ENCODE measurements at places on chromosomes 6 and 20.

DNA sequence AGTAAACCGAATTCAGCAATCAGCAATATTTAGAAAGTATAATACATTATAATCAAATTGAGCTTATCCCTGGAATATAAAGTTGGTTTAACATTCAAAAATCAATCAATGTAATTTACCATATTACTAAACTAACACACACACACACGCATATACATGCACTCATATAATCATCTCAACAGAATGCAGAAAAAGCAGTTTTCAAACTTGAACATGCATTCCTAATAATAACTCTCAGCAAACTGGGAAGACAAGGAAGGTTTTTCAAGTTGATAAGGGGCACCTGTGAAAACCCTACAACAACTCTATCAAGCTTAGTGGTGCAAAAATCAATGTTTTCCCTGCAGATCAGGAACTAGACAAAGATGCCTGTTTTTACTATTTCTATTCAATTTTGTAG is 4.7 kb downstream of the SIRPB2 start:
- no peak for DNase-seq

GRCh38 chr20:1001116-1001515 is 995 bp downstream of the RSPO4 start:
- DNase-seq, result no peak

DNA sequence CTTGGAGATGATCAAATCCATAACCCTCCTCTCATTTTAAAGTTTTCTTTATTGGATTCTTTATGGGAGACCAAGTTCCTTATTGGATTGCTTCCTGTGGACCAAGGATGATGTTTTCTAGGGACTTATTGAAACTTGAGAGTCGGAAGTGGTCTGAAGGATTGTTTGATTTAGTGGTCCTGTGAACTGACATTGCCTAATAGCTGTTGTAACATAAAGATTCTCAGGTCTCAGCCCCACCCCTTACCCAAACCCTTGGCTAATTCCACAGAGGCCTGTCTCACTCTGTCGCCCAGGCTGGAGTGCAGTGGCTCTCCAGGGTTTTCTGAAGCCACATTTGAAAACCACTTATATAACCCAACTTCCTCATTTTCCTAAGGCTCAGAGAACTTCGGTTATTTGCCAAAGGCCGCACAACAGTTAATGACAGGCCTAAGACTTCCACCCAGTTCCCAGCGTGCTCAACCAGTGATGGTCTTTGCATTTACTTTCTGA is 77.0 kb downstream of the ATXN1 start:
- no peak for DNase-seq

GRCh38 chr6:113809826-113810225 is 47.3 kb upstream of the MARCKS start:
- no peak for DNase-seq

DNA sequence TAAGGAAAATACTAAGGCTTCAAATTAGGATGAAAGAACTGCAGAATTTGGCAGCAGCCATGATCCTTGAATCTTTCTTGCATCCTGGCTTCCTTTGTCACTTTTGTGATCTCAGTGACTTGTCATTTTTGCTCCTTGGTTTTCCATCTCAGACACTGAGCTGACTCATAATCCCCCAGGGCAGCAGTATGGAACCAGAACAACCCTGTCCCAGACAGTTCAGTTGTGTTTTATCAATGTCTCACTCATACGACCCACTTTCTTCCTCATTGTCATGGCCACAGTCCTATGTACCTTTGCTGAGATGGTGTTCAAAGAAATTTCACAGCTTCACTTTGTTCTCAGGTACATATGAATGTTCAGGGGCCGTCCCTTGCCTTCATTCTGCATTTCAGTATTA is 488.5 kb upstream of the BTBD3 start:
- DNase-seq, result no peak

- DNase-seq, result no peak
Measured at GRCh38 chr6:54588176-54588575, 258.4 kb upstream of the FAM83B start.

DNA sequence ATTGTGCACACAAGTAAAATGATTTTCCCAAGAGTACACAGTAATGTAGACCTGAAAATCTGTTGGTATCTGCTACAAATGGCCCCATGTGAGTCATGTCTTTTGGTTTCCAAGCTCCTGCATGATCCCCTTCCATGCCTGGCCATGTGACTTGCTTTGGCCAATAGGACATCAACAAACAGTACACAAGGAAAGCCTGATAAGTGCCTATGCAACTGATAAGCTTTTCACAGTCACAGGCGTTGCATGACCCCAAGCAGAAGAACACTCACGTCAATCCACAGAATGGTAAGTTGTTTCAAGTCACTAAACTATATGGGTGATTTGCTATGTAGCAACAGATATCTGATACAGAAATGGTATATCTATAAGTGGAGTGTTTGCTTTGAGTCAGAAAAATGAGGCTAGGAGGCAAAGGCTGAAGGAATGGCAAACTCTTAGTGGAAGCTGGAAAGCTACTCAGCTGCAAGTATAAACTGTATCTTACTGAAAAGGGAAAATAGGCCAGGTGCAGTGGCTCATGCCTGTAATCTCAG is 160.1 kb upstream of the BEND3 start:
- DNase-seq, result no peak

DNA sequence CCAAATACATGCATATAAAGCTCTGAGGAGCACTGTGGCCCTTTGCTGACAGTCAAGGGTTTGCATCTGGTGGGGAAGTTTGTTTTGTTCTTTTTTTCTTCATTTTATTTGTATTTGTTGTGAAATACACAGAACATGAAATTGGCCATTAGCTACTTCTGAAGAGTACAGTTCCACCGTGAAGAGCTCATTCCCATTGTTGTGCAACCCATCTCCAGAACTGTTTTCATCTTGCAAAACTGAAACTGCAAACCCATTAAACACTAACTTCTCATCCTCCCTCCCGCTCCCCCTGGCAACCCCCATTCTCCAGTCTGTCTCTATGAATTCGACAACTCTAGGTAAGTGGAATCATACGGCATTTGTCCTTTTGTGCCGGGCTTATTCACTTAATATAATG is 231.3 kb downstream of the TFAP2C start:
- no peak for DNase-seq

DNA sequence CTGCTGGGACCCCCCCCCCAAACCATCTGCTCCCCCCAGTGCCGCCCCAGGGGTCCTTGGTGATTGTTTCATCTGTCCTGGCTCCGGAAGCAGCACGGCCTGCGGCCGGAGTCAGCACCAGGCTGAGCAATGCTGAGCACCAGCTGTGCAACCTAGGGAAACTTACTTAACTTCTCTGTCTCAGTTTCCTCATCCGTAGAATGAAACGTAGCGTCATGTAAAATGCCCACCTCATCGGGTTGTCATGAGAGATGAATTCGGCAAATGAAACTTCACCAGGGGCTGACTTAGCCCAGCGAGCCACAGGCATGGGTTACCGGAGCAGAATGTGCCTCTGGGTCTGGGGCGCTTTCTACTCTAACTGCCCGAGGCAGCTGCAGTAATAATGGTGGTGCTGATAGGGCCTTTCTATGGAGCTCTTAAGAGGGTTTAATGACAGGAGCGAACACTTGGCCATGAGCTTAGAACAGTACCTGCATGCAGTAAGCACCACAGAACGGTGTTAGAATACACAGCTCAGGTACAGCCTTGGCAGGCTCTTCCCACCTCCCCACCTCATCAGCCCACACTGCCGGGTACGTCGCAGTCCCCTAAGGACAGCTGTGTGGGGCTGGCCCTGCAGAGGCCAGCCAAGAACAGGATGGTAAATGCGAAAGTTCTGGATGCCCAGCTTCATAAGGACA is 1.7 kb downstream of the THBS2 start:
- DNase-seq, result no peak

GRCh38 chr6:21187485-21187884 is 406.1 kb upstream of the SOX4 start:
- no peak for DNase-seq

- no peak for DNase-seq
Measured at GRCh38 chr6:115838763-115839401, 221.8 kb downstream of the FRK start.

DNA sequence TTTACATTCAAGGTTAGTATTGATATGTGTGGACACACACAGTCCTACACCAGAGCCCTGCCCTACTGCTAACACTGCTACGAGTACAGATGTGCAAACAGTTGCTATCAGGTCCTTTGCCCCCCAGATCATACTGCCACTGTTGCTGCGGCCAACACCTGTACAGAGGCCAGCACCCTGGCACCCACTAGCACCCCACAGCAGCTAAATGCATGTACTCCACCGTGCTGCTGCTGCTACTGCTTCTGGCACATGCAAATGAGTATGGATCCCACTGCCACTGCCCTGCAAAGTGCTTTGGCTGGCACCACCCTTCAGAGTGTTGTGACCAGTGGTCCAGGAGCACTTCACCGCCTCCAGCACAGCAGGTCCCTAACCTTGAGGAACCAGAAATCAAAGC is 621.9 kb downstream of the GRIK2 start:
- no peak for DNase-seq

GRCh38 chr20:35049776-35050352 is 42.7 kb downstream of the TRPC4AP start:
- DNase-seq, result no peak

GRCh38 chr6:70847106-70848084 is 109.5 kb downstream of the B3GAT2 start:
- no peak for DNase-seq

DNA sequence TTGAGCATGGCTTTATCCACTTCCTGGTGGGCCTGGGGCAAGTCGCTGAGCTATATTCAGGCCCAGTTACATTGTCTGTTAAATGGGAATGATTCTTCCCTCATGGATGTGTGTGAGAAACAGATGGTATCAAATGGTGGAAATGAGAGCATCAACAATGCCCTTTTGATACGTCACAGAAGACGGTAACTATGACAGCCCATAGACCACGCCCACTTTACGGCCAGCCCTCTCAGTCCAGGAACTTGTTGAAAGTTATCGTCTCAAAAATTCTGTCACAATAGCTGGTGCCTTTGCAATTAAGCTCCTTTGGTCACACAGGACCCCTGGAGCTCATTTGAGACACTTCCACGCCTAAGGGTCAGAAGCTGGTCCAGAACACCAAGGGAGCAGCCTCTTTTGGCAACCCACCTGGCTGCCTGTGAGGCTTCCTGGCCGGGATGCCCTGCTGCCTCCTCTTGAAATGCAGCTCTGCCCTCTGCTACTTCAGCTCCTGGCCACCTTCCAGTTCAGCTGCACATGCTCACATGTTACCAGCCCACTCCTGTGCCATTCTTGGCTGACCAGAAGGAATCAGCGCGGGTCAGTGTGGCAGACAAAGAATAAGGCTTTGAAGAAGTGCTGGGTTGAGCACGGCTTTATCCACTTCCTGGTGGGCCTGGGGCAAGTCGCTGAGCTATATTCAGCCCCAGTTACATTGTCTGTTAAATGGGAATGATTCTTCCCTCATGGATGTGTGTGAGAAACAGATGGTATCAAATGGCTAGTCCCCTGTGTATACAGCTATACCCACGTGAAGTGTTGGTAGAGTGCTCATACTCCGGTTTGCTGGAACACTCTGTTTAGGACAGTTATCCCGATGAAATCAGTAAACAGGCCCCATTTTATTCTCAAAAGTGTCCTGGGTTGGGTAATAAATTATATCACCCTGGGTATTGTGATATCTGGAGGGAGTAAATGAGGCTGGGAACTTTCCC is 199.2 kb upstream of the SUPT3H start:
- no peak for DNase-seq

GRCh38 chr6:110181131-110182030 is 1.2 kb downstream of the CDC40 start:
- DNase-seq, result no peak

- DNase-seq, result no peak
Measured at GRCh38 chr6:36327226-36327918, 9.3 kb downstream of the BNIP5 start.

- no peak for DNase-seq
Measured at GRCh38 chr6:118296129-118296901, 251.8 kb upstream of the PLN start.

GRCh38 chr6:89347825-89348224 is 4.7 kb downstream of the UBE2J1 start:
- no peak for DNase-seq

DNA sequence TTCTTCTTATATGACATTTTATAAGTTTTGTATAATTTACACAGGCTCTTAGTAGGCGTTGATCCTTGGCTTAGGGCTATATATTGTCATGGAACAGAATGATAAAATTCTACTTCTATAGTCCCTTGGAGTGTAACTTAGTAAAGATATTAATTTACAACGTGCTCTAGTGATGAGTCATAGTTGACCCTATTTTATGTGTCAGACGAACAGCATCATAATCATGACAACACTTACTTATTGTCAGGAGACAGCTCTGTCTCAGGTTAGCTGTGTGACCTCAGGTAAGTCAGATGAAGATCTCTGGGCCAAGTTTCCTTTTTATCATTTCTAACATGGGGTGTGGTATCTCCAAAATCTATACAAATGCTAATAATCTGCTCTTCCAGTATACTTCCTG is 473.5 kb downstream of the UTRN start:
- no peak for DNase-seq

GRCh38 chr20:44698351-44698750 is 16.8 kb upstream of the CCN5 start:
- no peak for DNase-seq

DNA sequence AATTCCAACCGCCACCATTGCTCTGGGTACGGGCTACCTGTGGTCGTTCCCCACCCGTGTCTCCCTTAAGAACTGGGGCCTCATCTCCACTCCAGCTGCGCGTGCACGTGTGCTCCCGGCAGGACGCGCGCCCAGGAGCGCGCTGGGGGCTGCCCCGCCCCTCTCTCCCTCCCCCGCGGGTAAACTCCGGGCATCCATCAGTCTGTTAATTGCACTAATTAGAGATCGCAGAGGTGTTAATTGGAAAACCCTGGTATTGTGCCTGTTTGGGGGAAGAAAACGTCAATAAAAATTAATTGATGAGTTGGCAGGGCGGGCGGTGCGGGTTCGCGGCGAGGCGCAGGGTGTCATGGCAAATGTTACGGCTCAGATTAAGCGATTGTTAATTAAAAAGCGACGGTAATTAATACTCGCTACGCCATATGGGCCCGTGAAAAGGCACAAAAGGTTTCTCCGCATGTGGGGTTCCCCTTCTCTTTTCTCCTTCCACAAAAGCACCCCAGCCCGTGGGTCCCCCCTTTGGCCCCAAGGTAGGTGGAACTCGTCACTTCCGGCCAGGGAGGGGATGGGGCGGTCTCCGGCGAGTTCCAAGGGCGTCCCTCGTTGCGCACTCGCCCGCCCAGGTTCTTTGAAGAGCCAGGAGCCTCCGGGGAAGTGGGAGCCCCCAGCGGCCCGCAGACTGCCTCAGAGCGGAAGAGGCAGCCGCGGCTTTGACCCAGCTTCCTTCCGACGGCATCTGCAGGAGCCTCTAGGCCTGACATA is 14.4 kb downstream of the FOXP4 start:
- peak; percentile 94 for DNase-seq

GRCh38 chr6:104566411-104566810 is 293.3 kb downstream of the HACE1 start:
- no peak for DNase-seq

- DNase-seq, result no peak
Measured at GRCh38 chr6:154325142-154325541, 31.5 kb downstream of the IPCEF1 start.

- no peak for DNase-seq
Measured at GRCh38 chr6:90146921-90147649, 149.6 kb downstream of the BACH2 start.

GRCh38 chr6:26158076-26158580 is 70.9 kb downstream of the HFE start:
- peak; percentile 92 for DNase-seq
